ENCODE measurements at places on chromosomes 2 and 18. TPM values are rescaled to one million over a fixed set of nuclear protein-coding genes. Genes with fewer than 3 reads are reported as not detected.
A peak's percentile ranks its signal among the peaks of the same experiment; 100 is the strongest.

Gene LDAH
- total RNA-seq: 28.0 TPM

Gene CTLA4
- not detected for total RNA-seq

Gene SERPINB2
- total RNA-seq: not detected

Gene SCG2
- total RNA-seq: 132 TPM

Gene SCN1A
- not detected for total RNA-seq

DNA sequence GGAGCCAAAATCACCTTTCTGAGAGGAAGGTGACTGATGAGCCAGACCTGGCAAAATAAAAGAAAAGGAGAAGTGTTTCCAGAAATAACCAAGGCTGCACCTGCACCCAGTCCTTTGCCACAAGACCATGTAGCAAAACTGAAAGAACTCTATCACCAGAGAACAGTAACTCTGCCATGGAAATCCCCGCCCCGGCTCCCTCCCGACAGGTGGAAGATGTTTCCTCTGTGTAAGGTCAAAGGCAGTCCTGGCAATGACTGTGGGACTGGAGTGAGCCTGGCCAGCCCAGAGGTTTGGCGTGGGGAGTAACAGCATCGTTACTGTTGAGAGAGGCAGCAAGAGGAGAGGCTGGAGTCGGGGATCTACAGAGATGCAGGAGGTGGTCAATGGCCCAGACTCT, 42.3 kb downstream of the SPRED2 start:
- peaks cover 47% of the 10 kb centered on the region for H3K4me1 ChIP-seq
- peaks cover 3% of the 10 kb centered on the region for H3K36me3 ChIP-seq
- H3K27me3 ChIP-seq: no peaks in the 10 kb centered on the region

DNA sequence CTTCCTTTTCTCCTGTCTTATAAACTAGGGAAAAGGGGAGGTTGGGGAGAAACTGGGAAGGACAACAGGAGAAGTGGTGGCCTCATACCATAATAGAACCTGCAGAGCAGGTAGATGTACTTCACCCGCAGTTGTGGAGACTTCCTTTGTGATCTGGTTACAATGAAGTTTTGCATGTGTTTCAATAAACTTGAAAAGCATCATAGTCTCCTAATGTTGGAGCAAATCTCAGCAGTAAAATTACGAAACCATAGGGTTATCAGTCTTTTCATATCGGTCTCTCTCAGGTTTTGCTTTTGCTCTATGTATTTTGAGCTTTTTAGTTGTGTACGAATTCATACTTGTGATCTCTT, 30.5 kb downstream of the ANO7 start:
- no peaks in the 10 kb centered on the region for H3K36me3 ChIP-seq
- no peak for DNase-seq
- no peaks in the 10 kb centered on the region for H3K27me3 ChIP-seq
- no peak overlapping the region for H3K27ac ChIP-seq

- peak overlapping the region; percentile 23 for H3K4me3 ChIP-seq
- no peaks in the 10 kb centered on the region for H3K4me1 ChIP-seq
- no peaks in the 10 kb centered on the region for H3K36me3 ChIP-seq
- no peak for DNase-seq
- peaks cover 37% of the 10 kb centered on the region for H3K27me3 ChIP-seq
Measured at GRCh38 chr2:106065983-106066820, 127.9 kb downstream of the UXS1 start.

DNA sequence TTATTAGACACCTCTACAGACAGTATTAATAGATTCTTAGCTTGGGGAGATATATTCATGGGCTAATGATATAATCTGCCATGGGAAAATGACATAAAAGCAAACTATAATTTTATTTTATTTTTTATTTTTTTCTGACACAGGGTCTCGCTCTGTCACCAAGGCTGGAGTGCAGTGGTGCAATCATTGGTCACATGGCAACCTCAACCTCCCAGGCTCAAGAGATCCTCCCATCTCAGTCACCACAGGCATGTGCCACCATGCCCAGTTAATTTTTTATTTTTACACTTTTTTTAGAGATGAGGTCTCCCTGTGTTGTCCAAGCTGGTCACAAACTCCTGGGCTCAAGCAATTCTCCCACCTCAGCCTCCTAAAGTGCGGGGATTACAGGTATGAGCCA, 39.3 kb downstream of the RTN4 start:
- no peaks in the 10 kb centered on the region for H3K27me3 ChIP-seq
- peak overlapping the region; percentile 80 for H3K27ac ChIP-seq
- DNase-seq: no peak
- peaks cover 9% of the 10 kb centered on the region for H3K36me3 ChIP-seq
- peak overlapping the region; percentile 23 for H3K4me3 ChIP-seq

DNA sequence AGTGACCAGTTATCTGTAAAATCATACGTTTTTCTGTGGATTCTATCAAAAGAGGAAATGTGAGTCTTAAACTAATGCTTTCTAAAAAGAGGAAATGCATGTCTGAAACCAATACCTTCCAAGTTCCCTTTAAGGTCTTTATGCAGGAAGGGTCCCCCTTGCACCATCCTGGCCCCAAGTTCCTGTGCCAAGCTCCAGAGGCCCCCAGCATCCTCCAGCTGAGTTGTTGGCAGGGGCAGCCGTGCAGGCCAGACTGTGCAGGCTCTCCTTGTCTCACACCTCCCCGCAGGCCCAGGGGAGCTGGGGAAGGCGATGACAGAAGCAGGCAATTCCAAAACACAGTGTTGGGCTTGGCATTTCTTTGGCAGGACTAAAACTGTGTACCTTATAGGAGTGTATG, 39.2 kb downstream of the DPYSL5 start:
- peaks cover 48% of the 10 kb centered on the region for H3K27me3 ChIP-seq
- H3K4me1 ChIP-seq: no peaks in the 10 kb centered on the region
- H3K36me3 ChIP-seq: no peaks in the 10 kb centered on the region
- no peak overlapping the region for H3K4me3 ChIP-seq

- no peak overlapping the region for H3K27ac ChIP-seq
- no peak for DNase-seq
- peaks cover 27% of the 10 kb centered on the region for H3K4me1 ChIP-seq
- no peaks in the 10 kb centered on the region for H3K36me3 ChIP-seq
Measured at GRCh38 chr2:207477896-207478295, 51.9 kb upstream of the CREB1 start.

Gene GAL3ST2
- total RNA-seq: not detected

Gene RESP18
- total RNA-seq: not detected

GRCh38 chr2:17282826-17283225, 235.4 kb downstream of the RAD51AP2 start:
- H3K4me1 ChIP-seq: no peaks in the 10 kb centered on the region
- no peak overlapping the region for H3K4me3 ChIP-seq
- no peaks in the 10 kb centered on the region for H3K36me3 ChIP-seq
- DNase-seq: no peak

Gene LTBP1
- 111 TPM for total RNA-seq

GRCh38 chr2:112712903-112713584, 7.8 kb upstream of the NT5DC4 start:
- no peaks in the 10 kb centered on the region for H3K36me3 ChIP-seq
- no peak overlapping the region for H3K27ac ChIP-seq
- no peak overlapping the region for H3K4me3 ChIP-seq
- H3K27me3 ChIP-seq: peaks cover 3% of the 10 kb centered on the region
- DNase-seq: peak; percentile 77

Gene TSPYL6
- not detected for total RNA-seq
